ENCODE measurements at places on chromosomes 2 and 18.

- no peak for DNase-seq
Observed at GRCh38 chr2:86052676-86053075, 53.0 kb downstream of the POLR1A start.

DNA sequence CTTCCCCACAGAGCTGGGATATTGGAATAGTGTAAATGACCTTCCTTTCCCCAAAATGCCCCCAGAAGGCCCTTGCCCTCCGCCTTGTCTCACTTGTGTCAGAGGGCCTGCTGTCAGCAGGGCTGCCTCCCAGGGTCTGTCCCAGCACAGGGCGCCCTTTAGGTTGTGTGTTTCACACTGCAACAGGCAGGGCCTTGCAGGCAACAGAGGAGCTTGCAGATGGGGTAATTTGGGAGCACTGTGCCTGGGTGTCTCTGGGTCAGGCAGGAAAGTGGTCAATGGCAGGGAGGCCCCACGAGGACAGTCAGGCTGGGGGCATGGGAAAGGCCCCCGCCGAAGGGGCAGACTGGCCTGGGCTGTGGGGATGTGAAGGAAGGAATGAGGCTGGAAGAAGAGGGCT, 130.7 kb downstream of the ASB1 start:
- DNase-seq: no peak

GRCh38 chr2:69965756-69966445, 4.5 kb upstream of the ASPRV1 start:
- no peak for DNase-seq

- no peak for DNase-seq
Observed at GRCh38 chr18:79327199-79327721, 68.5 kb upstream of the NFATC1 start.

GRCh38 chr2:181190711-181191110, 210.3 kb downstream of the UBE2E3 start:
- DNase-seq: peak; percentile 81

DNA sequence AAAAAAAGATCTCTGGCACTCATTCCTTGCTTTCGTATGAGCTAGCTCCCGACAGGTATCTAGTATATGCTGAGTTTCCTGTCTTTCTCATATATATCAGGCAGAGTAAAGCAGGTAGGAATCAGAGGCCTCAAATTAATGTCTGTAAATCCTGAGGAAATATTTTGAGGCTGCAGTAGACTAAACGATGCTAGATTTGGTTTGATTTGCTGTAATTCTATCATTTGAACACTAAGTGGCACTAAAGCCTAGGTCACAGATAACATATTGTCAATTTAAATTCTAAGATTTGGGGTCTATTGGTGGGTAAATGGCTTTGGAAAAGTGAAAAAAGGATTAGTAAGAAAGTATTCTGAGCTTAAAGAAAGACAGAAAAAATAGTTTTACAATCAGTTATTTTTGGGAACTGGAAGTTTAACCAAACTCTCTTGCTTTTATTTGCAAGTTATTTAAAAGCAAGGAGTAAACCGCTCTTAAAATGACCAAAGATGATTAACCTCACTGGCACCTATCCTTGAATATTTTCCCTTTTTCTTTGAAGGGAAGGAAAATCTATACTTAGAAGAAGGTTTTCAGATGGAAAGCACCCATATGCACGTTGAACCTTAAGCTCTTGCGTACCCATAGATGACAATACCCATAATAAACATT, 37.6 kb upstream of the SLC4A10 start:
- no peak for DNase-seq

DNA sequence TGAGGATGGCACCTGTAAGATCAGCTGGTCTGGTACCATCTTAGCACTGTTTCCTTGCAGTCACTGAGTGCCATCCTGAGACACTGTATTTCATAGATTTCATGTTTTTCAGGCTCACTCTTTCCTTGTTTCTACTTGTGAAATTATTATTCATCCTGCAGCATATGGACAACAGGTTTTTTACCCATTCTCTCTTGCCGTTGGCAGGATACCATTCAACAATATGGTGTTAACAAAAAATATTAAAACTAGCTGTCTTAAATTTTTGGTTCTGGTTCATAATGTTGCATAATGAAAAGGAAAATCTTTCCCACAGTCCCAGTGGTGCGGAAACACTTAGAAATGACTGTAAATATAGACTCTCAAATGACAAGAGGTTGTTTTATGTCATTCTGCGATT, 23.1 kb upstream of the ATG16L1 start:
- DNase-seq: no peak

GRCh38 chr2:140893685-140894084, 1237.1 kb downstream of the LRP1B start:
- DNase-seq: peak; percentile 63

- DNase-seq: no peak
Observed at GRCh38 chr18:23824240-23824639, 135.0 kb downstream of the LAMA3 start.

DNA sequence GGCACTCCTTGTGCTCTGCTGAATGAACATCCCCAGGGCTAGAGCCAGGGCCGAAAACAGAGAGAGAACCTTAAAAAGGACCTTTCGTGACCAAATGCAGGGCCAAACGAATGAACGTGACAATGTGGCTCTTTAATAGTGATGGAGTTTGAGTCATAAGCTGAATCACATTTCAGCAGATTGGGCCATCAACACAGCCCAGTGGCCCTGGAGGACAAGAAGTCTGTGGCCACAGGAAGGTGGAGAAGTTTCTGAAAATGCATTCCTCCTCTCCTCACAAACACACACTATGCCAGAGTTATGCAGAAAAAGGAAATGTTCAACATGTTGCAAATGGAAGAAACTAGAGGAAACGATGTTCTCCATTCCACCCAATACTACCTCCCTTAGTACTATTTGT, 415.8 kb downstream of the HRH4 start:
- DNase-seq: no peak

DNA sequence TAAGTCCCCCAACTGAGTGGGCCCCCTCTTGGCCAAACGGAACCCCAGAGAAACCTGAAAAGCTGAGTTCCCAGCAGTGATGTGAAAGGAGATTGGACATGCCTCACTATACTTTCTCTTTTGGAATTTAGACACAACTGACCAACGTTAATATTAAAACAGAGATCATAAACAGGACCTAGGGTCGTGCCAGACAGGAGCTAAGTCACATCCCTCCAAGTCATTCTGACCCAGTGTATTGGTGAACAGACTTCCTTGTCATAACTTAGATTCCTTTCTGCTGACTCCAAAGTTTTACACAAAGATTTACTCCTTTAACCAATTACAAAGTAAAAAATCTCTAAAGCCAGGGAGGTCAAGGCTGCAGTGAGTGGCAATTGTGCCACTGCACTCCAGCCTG, 46.9 kb downstream of the UXS1 start:
- DNase-seq: peak; percentile 22

- DNase-seq: no peak
Observed at GRCh38 chr18:77140439-77141109, 8.0 kb upstream of the MBP start.

DNA sequence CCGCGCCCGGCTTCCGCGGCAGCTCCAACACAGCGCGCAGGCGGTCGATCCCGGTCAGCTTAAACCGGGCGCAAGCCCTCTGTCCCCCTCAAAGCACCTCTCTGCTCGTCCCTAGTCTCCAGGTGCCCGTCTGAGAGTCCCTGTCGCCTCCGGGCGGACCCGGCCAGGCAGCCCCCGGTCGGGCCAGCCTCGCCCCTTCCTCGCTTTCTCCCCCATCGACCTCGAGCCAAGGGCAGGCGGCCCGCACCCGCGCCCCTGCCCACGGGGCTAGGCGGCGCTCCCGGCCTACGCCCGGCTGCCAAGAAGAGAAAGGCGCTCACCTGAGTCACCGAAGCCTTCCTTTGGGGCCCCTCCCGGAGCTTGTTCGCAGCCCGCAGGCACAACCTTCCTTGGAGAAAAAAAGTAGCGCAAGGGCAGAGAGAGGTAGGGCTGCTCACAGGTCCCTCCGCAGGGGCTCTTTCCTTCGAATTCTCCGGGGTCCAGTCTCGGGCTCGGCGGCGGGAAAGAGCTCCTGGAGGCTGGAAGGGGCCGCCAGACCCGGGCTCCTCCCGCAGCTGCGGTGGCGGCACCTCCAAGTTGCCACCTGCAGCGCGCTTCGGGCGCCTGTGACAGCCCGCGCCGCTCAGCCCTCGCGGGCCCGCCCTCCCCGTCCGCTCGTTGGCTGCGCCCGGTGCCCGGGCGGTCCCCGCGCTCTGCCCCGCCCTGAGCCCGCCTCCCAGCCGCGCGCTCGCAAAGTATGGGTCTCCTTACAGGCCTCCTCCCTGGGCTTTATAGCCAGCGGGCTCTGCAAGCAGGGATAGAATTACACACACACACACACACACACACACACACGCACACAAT, 86.5 kb upstream of the EPB41L3 start:
- DNase-seq: peak; percentile 30

DNA sequence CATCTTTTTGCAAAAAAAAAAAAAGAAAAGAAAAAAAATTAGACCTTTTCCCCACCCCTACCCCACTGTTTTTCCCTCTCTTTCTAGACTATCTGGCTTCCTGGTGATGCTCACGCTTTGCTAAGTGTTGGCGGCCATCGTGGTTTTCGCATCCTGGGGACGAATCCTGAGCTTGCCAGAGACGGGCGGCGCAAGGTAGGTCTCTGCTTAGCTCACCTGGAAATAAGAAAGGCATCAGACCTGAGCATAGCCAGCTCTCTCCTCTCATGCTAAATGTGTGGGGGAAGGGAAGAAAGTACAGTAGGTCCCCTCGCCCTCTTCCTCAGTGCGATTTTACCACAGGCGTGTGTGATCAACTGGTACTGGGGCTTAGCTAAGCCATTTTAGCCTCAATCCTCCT, 90.5 kb downstream of the KLHL29 start:
- DNase-seq: no peak

DNA sequence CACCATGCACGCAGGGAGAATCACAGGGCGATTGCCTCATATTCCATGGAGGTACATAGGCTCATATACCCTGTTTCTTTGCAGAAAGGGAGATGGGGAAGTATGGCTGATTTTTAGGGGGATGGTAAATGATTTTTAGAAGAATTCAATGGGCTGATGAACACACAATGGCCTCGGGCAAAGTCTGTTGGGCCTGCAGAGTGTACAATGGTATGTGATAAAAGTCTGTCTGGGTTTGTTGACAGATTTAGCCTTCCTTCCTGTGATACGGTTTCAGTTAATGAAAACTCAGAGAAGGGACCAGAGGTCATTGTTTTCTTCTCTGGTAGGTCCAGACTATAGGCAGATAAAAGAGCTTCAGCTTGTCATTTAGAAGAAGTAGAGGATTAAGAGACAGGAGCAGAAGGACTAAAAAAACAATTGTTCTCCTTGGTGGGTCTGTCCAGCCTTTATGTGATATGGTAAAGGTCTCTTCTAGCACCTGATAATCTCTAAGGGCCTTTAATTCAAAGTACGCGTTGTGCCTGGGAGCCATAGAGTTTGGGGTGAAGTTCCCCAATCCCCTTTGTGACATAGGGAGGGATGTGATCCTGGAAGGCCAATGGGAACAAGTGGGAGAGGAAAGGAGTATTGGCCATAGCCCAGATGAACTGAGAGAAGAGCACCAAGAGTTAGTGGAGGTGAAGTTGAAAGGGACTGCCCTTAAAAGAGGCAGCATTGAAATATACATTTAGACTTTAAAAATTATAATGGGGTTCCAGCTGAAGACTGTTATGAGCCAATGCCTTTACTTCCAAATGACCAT, 107.5 kb upstream of the SERPINE2 start:
- DNase-seq: no peak

DNA sequence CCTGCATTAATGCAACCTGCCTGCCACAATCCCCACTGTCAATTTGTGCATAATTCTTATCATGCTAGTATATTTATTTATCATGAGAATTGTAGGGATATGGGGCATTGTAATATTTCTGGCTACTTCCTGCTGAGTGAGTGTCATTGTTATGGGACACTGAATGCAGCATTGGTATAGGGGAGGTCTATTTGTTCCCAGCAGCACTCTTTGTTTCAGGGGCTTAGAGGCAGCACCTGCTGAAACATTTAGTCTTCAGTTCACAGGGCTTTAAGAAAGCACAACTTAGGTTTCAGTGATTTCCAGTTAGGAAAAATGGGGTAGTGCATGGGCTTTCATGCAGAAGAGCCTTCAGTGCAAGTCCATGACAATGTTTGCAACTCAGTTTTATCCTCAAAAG, 23.6 kb downstream of the SULT1C3 start:
- DNase-seq: no peak

DNA sequence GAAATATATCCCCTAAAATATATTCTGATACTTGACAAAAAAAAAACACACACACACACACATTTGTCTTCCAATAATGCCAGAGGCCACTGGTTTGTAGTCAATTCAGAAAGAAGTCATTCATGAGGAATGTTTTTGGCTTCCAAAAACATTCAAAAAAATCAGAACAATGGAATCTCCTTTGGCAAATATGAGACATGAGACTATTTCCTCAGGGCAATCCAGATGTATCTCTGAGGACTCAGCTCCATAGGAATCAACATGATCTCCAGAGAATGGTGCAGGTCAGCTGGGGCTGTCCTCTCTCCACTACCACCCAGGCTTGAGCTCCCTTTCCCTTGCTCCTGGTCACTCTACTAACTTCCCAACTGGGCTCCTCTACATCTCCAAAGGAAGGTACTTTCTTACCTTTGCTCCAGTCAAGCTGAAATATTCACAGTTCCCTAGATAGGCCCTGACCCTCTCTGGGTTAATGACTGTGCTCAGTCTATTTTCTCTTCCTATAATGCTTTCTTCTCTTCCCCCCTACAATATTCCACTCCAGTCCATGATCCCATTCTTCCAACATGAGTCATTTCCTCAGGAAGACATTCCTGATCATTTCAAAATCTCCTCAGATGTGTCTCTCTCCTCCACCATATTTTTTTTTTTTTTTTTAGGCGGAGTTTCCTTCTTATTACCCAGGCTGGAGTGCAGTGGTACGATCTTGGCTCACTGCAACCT, 145.3 kb downstream of the C1D start:
- DNase-seq: peak; percentile 97

GRCh38 chr2:68762100-68762499, 27.5 kb downstream of the ARHGAP25 start:
- no peak for DNase-seq

DNA sequence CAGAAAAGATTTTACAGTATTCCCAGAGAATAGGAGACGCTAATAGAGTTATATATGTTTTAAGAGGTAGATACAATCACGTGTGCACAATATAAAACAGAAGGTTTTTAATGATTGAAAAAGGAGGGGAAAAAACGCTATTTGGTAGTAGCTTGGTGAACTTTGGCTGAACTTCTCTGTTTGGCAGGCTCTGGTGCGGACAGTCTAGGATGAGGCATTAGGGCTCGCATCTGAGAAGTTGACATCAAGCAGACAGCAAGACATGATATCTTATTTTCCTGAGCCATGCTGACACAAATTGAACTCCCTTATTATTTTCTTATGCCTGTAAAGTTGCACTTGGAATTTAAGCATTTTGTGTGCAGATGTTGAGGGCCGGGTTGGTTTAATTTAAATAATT, 176.6 kb downstream of the EN1 start:
- DNase-seq: peak; percentile 90

All from fibroblast of skin of left biceps (primary cell).